GM06990 (cell line): ENCODE measurements at places on chromosomes 5 and 9.

DNA sequence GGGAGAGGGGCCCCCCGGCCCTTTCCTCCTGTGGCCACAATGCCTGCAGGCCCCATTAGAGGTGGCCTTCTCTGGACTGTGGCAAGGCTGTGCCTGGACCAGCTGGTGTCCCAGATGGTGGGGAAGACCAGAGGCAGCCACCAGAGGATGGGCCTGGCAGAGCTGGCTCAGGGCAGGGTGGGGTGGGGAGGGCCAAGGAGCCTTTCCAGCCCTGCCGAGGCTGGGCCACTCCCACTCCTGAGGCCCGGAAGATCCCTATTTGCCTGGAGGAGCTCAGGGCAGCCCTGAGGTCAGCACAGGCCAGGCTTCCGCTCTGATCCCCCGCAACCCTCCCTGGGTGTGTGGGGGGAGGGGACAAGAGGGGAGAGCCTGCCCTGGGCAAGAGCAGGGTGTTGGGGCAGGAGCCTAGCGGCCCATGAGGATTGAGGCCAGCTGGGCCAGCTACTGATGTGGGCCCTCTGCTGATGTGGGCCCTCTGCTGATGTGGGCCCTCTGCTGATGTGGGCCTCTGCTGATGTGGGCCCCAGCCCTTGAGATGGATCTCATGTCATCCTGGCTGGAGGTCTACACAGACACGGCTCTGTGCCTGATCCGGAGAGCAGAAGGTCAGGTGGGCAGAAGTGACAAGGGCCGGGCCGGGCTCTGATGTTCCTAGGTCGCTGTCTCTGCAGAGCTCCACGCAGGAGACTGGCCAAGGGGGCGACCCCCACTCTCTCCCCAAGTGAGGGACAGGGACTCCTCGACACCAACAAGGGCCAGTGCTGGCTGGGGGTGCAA, 6.0 kb downstream of the MRPS2 start:
- DNase-seq: no peak

DNA sequence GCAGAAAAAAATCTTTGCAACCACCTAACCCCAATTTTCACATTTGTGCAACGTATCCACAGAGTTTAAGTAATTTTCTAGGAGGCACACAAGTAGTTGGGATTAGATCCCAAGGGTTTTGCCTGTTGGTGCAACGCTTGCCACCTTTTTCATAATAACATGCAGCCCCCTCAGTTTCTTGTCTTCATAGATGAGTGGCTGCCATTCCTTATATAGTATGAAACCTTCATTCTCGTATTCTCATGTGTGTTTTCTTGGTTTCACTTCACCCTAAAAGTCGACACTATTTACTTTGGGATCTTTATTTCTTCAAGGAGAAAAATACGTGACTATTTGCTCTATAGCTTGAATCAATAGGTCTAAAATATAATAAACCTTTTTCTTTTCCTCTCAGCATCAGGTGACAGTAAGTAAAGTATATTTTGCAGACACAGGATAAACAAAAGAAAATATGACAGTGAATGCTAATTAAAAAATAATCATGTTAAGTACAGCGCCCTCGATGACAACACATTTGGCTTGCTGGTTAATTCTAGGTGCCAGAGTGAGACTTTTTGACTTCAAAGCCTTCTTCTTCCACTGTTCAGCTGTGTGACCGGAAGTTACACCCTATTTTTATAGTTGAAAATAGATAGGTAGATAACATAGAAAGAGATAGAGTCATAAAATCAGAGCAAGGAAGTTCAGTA, 342.8 kb upstream of the CCNG1 start:
- peak; percentile 50 for DNase-seq

DNA sequence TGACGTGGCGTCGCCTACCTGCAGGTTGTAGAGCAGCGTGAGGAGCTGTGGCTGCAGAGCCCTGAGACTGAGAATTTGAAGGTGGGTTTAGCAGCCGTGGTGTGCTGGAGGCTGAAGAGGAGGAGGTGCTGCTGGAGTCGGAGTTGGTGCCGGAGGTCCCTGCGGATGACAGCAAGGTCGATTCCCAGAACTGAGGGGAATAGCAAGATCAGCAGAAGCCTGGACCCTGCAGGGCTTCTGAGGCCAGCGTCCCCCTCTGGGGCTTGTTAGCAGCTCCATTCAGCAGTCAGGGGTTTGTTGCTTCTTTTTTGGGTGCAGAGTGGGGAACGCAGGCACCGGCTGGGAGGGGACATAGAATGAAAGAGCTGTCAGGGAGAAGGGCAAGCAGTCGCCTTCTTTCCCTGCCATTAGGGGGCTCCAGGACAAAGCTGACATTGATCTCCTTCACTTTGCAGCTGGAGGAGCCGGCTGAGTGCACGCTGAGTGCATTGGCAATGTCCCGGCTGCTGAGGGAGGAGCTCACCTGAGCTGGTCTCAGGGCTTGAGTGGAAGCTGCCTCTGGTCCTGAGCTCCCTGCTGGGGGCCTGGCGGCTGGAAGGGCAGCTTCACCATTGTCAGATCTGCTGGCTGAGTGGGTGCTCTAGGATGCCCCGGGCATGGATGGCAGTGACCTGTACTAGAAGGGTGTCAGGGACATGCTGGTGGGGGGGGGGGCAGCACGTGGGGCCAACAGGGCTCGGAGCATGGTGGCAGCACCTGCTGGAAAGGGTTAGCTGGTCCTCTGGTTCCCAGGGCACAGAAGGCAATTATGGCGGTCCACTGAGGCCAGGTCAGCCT, 20.8 kb downstream of the OBP2B start:
- no peak for DNase-seq

DNA sequence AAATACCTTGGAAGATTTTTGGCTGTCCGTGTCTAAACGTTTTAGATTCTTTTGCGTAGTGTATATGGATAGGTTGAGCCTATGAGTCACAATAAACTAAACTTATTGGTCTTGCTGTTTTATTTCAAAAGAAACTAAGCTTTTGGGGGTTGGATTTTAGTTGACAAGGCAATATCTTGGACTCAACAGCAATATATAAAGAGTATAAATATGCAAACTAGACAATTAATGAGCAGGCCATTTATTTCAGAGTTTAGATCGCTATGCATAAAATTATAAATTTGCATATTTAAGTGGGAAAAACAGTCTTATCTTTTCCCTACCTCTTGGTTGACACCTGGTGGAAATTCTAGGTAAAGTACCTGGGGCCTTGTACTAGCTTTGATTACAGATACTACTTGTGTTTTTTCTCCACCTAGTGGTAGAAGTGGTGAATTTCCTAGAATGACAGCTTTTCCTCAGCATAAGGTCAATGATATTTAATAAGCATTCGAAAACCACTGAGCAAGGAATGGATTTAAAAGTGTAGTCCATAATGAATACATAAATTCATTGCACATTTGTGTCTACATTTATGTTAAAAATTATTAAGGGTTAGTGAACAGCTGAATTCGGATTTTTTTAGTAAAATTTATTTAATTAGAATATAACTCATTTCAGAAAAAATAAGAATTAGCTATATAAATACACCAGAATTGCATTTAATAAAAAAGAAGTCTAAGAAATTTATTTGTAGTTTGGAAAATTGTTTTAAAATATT, 1.7 kb upstream of the ARRDC3 start:
- peak; percentile 27 for DNase-seq

GRCh38 chr9:79215821-79216220, 355.9 kb upstream of the TLE4 start:
- DNase-seq: no peak

GRCh38 chr5:31095796-31096195, 97.7 kb upstream of the CDH6 start:
- DNase-seq: no peak

- no peak for DNase-seq
Measured at GRCh38 chr5:15575666-15576065, 75.7 kb downstream of the FBXL7 start.

DNA sequence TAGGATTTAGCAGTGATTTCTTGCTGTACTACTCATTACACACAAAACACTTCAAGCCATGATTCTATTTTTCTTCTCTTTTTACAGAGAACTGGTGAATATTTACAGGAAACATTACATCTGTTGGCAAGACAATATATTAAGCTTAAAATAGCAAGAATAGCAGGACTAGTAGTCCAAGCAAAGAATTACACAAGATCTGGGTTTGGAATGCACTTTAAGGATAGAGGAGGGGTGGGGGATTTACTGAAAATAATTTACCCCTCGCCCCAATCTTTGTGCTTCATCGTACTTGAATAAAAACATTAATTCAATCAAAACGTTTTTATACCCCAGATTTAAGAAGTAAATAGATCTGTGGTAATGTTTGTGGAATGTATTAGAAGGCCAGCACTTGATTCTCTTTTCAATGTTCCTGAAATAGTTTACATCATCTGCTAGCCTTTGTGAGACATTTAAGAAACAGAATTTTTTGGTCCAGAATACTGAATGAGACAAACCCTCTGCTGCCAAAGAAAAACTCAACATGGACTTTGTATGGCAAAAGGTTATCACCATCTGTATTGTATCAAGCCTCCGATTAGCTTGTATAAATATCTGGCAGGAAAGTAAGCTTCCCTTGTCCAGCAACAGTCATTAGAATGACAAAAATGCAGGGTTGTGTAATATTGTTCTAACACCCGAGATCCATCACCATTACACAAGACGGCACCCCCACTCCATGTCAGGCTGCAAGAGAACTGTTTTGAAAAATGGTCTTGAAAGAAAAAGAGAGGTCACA, 23.8 kb downstream of the SVEP1 start:
- no peak for DNase-seq

GRCh38 chr9:14236591-14236990, 77.3 kb downstream of the NFIB start:
- DNase-seq: no peak

GRCh38 chr9:98804083-98804482, 3.4 kb upstream of the GALNT12 start:
- no peak for DNase-seq

DNA sequence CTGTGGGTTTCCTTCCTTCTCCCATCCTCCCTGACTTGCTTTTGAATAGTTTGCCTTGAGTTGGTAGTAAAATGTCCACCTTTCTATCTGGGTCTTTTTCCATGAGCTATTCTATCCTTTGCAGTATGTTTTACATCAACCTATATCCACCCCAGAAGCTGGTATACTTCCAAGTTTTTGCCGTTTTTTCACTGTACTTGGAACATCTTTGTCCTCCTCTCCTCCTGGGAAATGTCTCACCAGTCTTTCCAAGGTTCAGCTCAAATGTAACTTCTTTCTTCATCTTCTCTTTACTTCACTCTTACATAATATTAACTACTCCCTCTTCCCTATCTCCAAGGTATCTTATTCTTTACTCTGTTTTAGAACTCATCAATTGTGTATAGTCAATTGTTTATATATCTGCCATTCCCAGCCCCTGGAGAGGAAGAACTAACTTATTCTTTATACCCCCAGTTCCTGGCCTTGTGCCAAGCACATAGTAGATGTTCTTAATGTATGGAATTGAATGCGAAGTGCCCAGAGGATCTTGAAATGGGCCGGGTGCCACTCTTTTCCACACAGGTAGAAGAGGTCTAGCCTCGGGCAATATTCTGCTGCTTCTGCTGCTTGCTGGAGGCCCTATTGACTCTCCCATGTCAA, 34.9 kb upstream of the SLC1A3 start:
- DNase-seq: no peak

DNA sequence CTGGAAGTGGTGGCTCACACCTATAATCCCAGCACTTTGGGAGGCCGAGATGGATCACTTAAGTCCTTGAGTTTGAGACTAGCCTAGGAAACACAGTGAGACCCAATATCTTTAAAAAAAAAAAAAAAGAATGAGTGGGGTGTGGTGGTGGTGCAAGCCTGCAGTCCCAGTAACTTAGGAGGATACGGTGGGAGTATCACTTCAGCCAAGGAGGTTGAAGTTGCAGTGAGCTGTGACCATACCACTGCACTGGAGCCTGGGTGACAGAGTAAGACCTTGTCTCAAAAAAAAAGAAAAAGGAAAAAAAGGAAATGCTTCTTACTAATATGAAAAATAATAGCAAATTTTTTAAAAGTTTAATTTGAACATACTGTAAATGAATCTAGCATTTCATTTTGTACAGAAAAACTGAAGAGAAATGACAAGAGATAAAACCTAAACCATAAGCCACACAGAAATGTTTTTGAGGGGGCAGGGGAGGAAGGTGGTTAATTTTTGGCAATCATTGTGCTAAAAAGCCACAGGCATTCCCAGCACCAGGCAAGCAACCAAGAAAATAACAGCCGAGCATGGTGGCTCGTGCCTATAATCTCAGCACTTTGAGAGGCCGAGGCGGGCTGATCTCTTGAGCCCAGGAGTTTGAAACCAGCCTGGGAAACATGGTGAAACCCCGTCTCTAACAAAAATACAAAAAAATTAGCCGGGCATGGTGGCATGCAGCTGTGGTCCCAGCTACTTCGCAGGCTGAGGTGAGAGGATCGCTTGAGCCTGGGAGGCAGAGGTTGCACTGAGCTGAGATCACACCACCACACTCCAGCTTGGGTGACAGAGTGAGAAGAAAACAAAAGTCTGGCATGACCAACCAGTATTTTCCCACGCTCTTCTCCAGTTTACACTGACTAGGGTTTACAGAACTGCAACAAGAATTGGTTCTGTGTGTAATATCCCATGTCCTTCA, 114.5 kb upstream of the NR5A1 start:
- DNase-seq: peak; percentile 59

DNA sequence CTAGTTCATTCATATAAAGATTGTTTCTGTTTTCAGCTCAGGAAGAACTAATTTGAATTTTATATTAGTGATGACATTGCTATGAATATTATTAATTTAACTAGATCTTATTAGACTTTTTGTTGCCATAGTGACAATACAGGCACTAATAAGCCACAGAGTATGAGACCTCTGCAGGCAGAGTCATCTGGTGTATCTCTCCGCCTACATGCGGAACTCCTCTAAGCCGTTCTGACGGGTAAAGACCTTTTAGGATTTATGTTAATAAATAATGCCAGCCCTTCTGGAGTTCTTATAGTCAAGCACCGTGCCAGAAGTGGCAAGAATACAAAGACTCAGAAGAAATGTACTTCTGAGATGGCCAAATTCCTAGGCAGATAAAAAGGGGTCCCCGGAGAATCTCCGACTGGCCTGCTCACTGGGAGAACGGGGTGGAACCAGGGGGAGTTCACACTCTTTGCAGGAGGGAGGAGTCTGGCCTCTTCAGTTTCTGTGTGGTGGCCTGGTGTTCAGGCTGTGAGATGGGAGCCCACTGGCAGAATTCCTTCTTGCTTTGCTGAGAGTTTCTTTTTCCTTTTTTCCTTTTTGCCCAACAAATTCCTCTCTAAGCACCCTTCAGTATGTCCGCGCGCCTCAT, 85.1 kb upstream of the IL12B start:
- DNase-seq: no peak

DNA sequence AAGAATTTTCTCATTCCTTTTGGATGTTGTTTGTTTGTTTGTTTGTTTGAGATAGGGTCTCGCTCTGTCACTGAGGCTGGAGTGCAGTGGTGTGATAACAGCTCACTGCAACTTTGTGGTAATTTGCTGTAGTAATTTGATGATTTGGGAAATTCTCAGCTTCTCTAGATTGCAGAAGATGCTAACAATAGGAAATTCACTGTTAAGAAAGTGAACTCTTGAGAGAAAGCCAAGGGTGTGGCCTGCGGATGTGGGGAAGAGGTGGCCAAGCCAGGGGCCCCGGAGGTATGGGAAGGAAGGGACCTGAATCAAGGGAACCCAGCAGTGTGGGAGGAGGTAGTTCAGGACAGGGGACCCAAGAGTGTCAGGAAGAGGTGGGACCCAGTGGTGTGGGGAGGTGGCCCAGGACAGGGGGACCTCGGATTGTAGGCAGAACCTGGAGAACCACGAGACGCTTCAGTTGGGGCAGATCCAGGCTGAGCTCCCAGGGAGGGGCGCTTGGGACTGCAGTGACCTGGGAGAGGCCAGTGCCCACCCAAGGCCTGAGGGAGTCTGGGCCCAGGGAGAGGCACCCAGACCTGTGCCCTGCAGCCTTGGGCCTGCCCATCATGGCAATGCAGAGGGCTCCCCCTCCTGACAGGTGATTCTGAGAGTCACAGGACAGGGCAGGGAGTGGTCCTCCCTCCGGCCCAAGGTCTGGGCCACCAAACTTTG, 5.6 kb upstream of the LCN2 start:
- DNase-seq: no peak

GRCh38 chr5:81856948-81857928, 106.3 kb upstream of the SSBP2 start:
- DNase-seq: no peak
